ENCODE measurements at places on chromosomes 3 and 15.

DNA sequence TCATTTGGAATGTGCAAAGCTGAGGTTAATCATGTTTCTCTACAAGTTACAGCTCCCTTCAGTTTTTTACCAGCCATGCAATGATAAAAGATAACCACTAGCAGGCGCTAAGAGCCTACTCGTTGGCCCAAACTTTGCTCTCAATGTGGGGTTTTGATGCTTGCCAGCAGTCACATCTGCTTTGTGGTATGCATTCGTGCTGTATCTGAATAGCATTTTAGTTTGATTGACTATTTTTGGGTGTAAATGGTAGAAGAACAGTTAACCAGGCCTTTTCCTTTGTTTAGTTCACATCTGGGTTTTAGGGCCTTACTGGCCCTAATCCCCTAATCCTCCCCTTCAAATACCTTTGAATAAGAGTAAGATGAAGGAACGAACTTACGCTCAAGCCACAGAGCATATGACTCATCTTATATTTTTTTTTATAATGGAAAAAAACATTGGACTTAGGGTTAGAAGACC lies 4.4 kb upstream of the CLDN11 start:
- DNase-seq: no peak

DNA sequence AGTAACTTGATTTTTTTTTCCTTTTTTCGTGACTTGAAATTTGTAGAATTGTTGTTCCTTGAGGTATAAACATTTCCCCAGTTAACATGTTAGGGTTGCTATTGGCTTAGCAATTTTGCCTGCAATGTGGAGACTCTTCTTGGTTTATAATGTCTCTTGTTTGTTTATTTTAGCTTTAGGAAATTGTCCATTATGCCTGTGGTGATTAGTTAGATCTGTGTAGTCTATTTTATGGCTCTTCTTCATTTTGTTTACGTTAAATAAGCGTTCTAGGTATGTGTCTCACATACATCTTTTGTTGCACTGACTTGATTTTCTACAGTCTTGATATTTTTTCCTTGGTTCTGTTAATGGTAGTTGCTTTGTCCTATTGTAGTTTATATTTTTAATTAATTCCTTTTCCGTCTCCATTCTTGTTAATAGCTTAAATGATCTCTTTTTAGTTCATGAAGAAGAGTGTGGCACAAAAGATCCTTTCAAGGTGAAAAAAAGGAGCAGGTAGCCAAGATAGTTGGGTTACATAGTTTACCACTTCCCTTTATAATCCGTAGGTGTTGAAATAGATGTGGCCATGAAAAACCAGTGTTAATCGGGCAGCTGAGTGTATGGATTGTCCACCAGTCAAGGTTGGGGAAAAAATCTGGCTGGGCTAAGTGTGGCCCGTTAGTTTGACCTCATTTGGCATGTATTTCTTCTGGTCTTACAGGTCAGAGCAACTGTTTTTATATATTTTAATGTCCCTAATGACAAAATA lies 12.1 kb downstream of the IQGAP1 start:
- no peak for DNase-seq

DNA sequence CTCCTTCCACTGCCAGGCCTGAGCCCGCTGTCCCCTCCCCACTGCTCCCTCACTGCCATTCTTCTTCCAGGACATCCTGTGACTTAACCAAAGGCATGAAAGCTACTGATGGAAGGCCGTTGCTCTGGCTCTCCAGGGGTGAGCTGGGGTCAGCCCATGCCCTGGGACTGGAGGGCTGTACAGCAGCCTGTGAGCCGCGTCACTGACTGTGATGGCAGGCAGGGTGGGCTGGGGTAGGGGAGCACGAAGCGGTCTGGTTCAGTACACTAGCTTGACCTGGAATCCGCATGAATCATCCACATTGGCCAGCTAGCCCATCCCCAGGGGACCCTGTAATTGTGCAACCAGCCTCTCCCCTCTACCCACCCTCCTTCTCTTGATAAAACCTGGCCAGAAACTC lies 30.8 kb downstream of the CORO2B start:
- DNase-seq: no peak

GRCh38 chr3:197191897-197192296 lies 106.5 kb downstream of the DLG1 start:
- DNase-seq: no peak

GRCh38 chr3:153291059-153291685 lies 129.1 kb downstream of the RAP2B start:
- DNase-seq: no peak

DNA sequence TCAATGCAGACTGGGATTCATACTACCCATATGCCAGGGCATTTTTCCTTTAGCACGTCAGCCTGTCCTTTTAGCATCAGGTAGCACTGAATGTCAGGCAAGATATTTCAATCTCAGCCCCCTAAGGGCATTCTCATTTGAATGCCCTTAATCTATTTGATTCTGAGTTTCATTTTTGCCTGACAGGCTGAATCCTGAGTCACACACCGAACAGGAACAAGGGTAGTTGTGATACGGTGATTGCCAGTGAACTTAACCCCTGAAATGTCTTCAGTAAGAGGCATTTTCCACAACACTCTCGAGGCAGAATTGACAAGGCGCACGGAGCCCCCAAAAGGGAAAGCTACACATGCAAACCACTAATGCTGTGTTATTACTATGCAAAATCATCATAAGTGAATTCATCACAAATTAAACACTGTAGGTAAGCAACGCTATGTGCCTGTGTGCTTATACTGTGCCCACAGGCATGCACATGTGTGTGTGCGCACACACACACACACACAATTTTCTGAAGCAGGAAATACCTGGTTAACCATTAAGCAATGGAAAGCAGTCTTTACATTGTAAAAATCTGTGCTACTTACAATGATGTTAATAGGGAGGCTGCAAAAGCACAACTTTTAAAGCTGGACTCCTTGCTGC lies 130.4 kb downstream of the ZNF385D start:
- no peak for DNase-seq

DNA sequence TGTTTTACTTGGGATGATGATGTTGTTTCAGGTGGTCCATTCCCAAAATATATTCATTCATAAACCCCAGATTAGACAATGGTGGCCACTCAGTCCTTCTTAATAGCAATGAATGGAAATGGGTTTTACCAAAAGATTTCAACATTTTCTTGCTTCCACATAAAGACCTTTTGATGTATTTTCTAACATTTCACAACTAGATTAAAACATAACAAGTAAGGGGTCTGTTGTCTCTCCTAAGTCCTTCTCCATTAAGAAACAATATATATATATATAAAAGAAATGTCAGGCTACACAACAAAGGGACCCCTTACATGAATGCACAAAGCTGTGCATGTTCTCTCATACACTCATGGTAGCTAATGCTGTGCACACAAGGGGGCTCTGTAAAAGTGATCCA lies 176.4 kb downstream of the ANXA2 start:
- no peak for DNase-seq

Data from activated CD8-positive, alpha-beta memory T cell treated with anti-CD3 and anti-CD28 coated beads for 1 hour (primary cell).